ENCODE measurements at places on chromosomes 1 and 21.
A peak's percentile ranks its signal among the peaks of the same experiment; 100 is the strongest.

DNA sequence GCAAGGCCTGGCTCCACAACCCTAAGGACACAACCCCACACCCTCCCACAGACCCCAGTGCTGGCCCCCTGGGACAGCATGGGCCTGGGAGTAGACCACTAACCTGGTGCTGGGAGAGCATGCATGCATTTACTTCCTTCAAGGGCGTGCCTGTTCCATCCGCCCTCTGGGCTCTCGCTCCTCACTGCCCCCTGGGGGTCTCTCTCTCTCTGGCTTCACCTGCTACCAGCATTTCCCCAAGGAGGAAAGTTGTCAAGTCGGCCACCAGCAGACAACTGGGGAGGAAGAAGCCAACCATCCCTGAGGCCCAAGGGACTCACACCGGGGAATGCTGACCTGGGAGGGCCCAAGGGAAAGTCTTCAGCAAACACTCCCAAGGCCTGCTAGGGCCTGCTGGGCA is 6.5 kb downstream of the LRP8 start:
- DNase-seq, result no peak

DNA sequence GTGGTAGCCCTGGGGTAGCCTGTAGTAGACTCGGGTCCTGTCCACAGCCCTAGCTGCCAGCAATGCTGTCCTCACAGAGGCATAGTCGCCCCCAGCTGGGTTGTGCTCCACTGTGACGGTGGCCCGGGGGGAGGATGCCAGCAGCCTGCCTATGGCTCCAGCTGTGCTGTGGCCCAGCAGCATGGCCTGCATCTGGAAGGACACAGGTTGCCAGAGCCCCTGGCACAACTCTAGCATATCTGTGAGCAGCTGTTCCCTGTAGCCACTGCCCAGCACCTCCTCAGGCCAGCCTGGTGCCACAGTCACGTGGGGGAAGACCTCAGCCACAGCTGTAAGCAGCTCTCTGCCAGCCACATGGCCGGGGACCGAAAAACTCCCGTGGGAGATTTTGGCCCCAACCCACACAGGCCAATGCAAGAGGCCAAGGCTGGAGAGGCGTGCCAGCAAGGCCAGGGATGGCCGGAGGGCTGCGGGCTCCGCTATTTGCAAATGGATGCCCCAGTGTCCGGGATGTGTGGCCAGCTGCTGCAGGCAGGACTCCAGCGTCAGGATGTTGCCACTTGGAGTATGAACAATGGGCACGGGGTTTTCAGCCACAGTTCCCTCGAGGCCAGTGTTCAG is 13.9 kb downstream of the FAM151A start:
- peak; percentile 38 for DNase-seq

GRCh38 chr1:167099851-167100250 is 6.0 kb downstream of the STYXL2 start:
- DNase-seq, result no peak

DNA sequence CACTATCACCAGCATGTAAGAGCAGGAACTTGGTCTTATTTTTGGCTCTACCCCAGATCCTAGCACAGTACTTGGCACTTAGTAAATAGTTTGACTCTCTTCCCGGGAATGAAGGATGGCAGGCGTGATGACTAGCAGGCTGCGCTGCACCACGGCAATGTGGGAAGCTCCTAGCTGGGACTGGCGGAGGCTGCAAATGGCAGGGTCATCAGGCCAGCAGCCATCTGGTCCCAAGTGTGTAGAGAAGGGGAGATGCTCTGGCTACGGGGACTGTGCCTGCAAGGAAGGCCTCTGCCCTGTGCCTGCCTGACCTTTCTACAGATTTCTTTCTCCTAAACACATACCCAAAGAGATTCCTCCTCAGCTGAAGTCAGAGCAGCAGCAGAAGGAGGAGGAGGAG is 95.0 kb downstream of the KCND3 start:
- DNase-seq, result no peak

DNA sequence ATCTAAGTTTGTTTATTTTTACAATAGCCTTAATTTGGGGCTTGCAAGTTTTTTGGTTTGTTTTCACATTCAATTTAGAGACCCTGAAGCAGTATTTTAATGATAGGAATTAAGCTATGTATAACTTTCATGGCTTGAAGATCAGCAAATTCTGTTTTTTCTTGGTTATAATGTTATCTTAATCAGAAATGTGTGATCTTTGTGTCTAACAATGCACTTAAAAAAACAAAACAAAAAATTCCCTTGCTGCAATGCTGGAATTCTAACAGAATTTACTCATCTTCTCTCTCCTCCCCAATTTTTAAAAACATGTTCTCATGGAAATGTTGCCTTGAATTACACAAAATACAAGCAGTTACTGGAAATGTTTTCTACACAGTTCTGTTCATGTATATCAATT is 113.1 kb downstream of the OLFML2B start:
- DNase-seq, result no peak

GRCh38 chr1:165364568-165365133 is 8.1 kb upstream of the LMX1A start:
- no peak for DNase-seq

DNA sequence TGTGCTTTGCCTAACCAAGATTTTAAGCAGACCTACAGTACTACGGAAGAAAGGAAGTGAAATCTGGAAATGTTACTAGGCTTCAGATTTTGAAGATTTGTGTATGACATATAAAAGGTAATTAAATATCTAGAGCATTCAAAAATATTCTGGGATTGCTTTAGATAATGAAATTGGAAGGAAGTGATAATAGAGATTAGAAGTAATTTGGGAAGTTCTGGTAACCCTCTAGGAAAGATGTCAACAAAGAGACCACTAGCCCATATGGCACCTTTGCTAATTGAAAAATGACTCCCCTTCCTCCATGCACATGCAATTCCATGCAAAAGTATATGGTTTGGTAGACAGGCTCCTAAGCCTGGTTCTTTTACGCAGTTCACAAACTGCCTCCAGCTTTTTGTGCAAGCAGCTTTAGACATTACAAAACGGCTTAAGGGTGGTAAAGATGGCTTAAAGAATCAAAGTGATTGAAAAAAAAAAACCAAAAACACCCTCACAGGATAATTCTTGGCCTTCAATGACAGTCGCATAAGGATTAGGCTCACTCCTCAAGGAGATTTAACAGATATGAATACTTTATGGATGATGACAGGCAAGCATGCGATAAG is 81.8 kb downstream of the LRRC7 start:
- no peak for DNase-seq

- DNase-seq, result peak; percentile 64
Measured at GRCh38 chr1:3625151-3625907, 514 bp downstream of the TPRG1L start.

DNA sequence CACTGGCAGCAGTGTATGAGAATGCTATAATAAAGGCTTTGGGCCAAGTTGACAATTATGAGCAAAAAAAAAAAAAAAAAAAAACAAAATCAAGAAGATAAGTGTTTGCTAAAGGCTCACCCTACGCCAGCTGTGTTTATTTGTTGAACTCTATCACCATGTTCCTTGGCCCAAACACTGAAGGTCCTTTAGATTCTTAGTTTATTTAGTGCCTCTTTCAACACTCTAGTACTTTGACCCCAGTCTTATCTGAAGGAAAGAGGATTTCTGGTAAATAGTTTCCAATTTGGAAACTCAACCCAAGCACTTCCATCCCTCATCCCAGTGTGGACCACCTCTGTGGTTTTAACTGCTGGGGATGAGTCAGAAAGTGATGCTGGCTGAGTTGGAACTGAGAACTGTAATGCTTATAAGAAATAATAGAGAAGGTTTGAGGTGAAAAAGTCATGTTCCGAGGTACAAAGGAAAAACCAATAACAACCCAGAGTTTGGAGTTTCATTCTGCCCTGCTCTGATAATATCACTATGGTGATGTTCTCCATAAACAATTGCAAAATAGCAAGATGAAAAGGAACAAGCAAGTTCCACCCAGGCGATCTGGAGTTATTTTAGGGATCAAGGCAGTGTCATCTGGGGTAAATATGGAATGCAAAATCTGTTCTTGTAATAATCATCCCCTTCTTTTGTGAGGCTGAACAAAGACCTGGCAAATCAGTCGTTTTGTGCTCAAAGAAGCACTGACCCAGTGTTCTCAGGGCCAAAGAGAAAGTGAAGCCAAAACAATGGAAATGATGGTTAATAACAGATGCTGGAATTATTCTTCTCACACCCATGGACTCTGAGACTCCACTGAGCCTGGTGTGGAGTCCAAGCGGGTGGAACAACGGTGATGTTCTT is 19.7 kb upstream of the CAPZB start:
- no peak for DNase-seq

DNA sequence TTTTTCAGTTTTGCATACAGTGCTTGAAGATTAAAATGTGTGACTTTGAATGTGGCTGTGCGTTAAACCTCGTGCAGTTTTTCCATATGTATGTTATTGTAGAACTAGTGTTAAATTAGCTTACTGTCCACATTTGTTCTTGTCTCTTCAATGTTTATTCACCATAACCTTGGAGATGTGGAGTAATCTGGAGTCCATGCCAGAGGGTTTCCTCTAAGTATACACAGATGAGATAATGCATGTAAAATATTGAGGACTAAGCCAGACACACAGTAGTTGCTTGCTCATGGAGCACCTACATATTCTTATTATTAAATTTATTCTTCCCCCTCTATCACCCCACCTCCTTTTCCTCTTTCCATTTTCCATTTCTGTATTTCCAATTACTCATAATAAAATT is 7.7 kb upstream of the GIPC2 start:
- DNase-seq, result no peak

GRCh38 chr1:67332653-67333529 is 25.2 kb downstream of the IL12RB2 start:
- DNase-seq, result no peak

DNA sequence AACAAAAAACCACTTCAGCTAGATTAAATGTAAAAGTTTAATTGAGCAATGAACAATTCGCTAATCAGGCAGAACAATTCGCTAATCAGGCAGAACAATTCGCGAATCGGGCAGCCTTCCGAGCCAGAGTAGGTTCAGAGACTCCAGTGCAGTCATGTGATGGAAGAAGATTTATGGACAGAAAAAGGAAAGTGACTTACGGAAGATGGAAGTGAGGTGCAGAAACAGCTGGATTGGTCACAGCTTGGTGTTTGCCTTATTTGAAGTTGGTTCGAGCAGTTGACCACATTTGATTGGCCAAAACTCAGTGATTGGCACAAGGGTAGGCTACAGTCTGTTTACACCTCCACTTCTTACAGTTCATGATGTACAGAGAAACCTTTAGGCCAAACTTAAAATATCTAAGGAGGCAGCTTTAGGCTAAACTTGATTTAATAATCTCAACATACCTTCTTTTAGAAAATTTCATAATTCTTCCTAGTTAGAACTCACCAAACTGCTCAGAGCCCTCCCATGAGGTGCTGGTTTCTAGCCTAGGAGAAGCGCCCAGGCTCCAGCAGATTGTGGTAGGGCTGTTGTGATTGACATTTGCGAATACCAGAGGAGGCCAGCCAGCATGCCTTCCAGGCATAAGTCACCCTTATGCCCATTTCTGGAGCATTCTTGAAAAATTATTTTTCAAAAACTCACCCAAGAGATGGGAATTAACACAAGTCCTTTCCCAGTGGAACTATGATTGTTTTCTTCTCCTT is 22.8 kb upstream of the KCNC4 start:
- DNase-seq, result no peak

GRCh38 chr21:45507888-45508508 is 34.2 kb downstream of the SLC19A1 start:
- no peak for DNase-seq

- DNase-seq, result no peak
Measured at GRCh38 chr1:233140974-233141373, 154.6 kb downstream of the PCNX2 start.

- no peak for DNase-seq
Measured at GRCh38 chr21:38439957-38440356, 58.3 kb downstream of the ERG start.

DNA sequence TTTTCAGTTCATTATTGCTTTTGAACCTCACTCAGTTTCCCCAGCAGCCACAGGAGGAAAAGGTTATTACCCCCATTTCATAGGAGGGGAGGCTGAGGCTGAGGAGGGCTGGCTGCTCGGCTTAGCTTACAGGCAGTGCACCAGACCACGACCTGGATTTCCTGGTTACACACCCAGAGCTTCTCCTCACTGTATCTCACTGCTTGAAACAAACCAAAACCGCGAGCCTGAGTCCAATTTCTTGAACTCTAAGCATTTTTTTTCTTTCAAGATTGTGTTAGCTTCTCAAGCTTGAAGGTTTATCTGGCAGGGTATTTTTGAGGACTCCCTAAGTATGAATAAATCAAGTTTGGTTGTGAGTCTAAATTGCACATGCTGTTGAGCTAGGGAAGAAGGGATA is 188.9 kb upstream of the EDN2 start:
- no peak for DNase-seq

GRCh38 chr1:41239988-41240610 is 2.0 kb downstream of the SCMH1 start:
- DNase-seq, result no peak

DNA sequence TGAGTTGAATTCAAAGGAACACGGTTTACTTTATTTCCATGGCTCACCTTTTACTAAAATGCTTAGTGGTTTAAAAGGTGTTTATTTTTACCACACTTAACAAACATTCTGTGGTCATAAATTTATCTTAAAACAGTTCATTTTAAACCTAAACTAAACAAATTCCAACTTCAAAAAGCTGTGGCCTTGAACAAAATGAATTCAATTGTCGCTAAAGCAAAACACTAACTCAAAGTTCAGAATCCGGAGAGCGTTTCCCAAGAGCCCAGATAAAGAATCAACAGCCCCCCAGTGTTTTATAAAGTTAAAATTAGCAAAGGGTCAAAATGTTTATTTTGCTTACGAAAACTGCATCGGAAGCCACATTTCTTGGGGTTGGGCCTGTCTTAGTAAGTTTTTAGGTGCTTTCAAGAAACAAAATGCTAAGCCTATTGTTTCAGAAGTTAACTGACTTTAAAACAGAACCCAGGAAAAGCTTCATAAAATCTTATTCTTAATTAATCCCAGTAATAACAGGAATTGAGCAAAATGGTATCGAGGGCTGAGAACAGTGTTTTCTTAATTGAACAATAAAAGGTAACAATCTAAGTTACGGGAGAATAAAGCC is 1.3 kb downstream of the PUM1 start:
- peak; percentile 26 for DNase-seq

- no peak for DNase-seq
Measured at GRCh38 chr1:174746024-174746808, 253.5 kb upstream of the CACYBP start.

GRCh38 chr1:37255136-37255795 is 219.1 kb upstream of the ZC3H12A start:
- peak; percentile 36 for DNase-seq

GRCh38 chr1:98503771-98504170 is 157.8 kb upstream of the SNX7 start:
- no peak for DNase-seq

- DNase-seq, result no peak
Measured at GRCh38 chr1:88022516-88022915, 661.6 kb upstream of the PKN2 start.

- DNase-seq, result no peak
Measured at GRCh38 chr1:58618303-58618702, 41.3 kb upstream of the TACSTD2 start.

GRCh38 chr1:7366955-7367665 is 404.0 kb upstream of the VAMP3 start:
- no peak for DNase-seq

DNA sequence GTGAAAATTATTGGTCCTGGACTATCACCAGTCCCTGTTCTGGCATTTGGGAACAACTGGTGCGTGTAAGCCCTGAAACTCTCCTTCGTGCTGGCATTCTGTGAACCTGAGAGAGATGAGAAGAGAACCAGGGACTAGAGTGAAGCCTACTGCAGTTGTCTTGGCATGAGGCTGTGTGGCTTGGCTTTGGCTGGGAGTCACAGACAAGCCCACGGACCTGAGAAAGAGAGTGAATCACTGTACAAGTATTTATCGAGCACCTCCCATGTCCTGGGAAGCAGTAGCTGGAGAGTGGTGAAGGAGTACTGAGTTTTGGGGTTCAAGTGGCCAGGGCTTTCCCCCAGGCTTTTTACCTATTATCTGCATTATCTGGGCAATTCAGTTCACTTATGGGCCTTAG is 63.3 kb downstream of the FGGY start:
- DNase-seq, result no peak

Measured in frontal cortex (tissue), 4 donors.